Left renal cortex interstitium (tissue), 4 donors: ENCODE measurements at places on chromosomes 5 and 9. TPM values are rescaled to one million over a fixed set of nuclear protein-coding genes. Genes with fewer than 3 reads are reported as not detected.

DND1 gene
- not detected for polyA plus RNA-seq

- no peak for DNase-seq
These were observed 524.2 kb downstream of the GABRG2 start for GRCh38 chr5:162591724-162592123.

GRCh38 chr5:152595405-152595804, 190.3 kb upstream of the NMUR2 start:
- DNase-seq: no peak

PRRC2B gene
- polyA plus RNA-seq: 199 TPM

DNA sequence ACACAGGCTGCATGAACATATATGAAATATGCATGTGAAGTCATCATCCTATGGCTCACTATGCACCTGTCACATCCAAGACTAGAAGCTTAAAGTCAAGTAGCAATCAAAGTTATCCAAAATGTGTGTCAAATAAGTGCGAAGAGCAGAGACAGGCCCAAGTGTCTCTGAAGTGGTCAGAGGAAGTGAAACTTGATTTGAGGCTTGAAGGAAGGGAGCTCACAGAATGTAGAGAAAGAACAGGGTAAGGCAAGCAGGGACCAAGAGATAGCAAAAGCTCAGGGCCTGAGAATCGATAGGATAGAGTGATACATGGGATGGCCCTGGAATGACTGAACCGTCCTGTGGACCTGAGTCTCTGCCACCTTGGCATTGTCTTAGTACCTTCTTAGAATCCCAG, 274.3 kb upstream of the TRPC7 start:
- no peak for DNase-seq

PROB1 gene
- polyA plus RNA-seq: 2.9 TPM

DNA sequence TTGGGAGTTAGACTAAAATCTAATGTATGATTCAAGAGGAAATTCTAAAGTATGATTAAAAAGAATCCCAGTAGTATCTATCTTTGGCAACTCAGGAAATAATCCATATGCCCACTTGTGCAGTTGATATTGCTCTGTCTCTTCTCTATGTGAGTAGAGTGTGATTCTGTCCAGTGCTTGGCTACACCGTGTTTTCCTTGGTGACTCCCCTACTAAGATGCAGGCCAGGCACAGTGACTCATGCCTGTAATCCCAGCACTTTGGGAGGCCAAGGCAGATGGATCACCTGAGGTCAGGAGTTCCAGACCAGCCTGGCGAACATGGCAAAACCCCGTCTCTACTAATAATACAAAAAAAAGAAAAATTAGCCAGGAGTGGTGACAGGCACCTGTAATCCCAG, 495.4 kb downstream of the MAT2B start:
- DNase-seq: no peak
